ENCODE measurements at places on chromosomes 6 and 20.

- DNase-seq = no peak
Observed at GRCh38 chr6:35292494-35292893, 5.1 kb upstream of the DEF6 start.

- no peak for DNase-seq
Observed at GRCh38 chr20:21101453-21101931, 4.7 kb downstream of the LINC00237 start.

- no peak for DNase-seq
Observed at GRCh38 chr6:13235339-13235738, 93.0 kb downstream of the TBC1D7 start.

GRCh38 chr6:35321091-35321490, 21.3 kb upstream of the PPARD start:
- DNase-seq = no peak

DNA sequence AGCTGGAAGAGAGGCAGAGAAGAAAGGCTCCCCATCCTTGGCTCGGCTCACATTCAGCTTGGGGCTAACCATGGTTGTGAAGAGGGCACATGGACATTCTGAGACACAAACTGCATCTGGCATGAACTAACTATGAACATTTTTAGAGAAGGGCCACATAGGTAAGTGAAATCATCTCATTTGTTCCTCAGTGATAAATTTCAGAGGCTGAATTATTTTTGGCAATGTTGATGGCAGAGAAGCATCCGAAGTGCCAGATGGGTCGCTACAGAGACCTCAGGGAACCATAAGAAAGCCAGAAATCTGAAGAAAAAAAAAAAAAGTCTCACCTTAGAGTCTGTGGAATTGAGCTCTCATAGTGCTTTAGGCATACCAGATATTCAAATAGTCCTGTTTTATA, 49.2 kb upstream of the FABP7 start:
- no peak for DNase-seq

GRCh38 chr6:101113468-101114260, 232.5 kb upstream of the ASCC3 start:
- no peak for DNase-seq

DNA sequence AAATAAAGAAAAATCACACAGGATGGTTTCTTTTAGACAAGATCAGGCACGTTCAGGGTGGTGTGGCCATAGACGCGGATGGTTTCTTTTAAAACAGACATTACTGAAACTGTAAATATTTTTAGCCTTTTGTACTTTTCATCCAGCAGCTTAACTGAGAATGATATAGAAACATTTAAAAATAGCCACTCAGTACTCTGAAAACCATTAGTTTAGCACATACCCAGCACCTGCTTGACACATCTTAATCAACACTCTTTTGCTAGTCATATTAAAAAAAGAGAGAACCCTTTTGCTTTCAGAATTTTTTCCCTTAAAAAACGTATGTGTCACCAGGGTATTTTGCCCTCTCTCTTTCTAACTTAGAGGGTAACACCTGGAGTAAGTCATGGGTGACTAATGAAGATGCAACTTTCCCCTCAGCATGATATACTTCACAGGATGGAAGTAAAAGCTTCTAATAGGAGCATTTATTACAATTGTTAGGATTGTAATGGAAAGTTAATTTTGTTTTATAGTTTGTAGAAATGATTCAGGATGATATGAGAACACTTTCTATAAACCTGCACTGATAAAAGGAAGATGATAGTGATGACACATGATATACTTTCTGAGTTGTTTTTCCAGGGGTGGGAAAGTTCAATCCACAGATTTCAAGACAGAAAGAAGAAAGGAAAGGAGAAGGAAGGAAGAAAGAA, 45.2 kb downstream of the BACH2 start:
- no peak for DNase-seq
